ENCODE measurements at places on chromosomes 13 and 19.

- DNase-seq: no peak
Observed at GRCh38 chr19:58473775-58474174, 2.4 kb upstream of the ZNF446 start.

DNA sequence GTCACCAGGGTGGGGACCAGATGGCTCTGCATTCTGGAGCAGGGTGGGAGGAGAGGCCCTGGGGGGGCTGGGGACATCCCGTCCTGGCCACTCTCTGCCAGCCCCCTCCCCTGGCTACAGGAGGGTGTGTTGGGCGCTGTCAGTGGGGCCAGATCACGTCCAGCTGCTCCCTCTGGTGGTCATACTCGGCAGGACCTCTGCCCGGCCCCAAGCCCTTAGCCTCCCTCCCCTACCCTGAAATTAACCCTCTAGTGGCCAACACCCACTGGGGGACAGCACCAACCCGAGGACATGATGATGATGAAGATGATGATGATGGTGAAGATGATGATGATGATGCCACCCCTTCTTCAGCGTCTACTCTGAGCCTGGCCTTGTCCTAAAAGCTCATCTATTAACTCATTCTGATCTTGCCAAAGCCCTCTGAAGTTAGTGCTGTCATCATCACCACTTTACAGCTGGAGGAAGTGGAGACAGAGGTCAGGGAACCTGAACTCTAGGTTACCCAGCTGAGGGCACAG, 590 bp upstream of the LGI4 start:
- DNase-seq: peak; percentile 62

DNA sequence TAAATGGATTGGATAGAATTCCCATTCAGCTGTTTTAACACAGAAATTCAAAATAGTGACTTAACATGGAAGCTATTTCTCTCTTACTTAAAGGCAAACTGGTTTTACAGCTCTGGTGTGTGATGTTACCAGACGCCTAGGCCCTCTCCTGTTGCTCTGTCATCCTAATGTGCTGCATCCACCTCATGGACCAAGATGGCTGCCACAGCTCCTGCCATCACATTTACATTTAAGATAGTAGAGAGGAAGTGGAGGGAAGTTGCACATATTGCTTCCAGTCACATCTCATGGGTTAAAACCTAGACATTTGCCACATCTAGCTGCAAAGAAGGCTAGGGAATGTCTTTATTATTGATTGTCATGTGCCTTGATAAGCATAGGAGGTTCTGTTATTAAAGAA, 157.5 kb downstream of the OXGR1 start:
- no peak for DNase-seq

- DNase-seq: peak; percentile 16
Observed at GRCh38 chr13:96229356-96229755, 139.4 kb downstream of the HS6ST3 start.

DNA sequence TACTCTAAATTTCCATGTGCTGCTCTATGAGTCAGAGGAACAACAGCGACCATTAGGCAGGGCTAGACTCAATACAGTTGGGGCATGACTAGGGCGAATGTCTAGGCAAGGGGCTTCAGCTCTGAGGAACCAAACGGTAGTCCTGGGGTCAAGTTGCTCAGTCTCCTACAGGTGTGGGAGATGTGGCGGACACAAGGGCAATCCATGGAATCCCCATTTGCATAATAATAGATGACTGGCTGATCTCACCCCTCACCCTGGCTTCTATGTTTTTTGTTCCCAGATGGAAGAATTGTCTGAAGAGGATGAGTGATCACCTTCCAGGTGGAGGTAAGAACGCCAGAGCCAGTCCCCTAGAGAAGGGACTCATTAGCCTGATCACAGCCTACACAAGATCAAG, 1048.2 kb upstream of the MIR17HG start:
- DNase-seq: no peak

DNA sequence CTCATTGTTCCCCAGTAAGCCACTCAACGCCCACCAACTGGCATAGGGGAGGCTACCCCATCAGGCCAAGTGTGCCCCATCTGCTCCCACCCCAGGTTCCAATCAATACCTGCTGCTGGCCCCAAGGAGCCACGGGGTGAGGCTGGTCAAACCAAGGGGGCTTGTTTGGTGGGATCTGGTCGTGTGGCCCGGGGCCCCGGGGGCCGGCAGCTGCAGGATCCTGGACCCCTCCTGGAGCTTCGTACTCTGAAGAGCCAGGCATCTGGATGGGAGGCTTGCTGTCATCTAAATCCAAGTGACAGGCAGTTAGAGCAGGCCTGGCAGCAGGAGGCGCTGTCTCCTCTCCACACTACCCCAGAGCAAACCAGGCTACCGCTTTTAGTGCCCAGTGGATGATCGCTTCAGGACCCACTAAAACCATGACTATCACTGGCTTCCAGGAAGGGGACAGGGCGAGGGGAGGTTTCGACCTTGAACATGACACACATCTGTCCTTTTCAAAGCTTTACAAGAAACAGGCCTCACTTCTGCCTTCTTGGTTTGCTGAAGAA, 14.2 kb downstream of the CHERP start:
- no peak for DNase-seq

DNA sequence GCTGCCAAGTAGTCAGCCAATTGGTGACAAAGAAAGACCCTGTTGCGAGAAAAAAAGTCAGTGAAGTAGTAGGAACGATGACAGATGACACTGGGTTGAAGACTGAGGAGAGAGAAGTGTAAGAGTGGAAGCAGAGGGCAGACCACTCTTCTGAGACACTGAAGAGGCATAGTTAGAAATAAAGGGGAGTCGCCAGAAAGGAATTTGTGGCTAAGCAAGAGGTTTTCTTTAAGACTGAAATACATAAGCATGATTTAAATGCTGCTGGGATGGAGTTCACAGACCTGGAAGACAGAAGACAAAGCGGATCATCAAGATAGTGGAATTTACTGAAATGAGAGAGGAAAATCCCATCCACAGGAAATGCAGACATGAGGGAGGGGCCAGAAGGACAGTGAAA, 56.2 kb upstream of the USPL1 start:
- no peak for DNase-seq

- DNase-seq: no peak
Observed at GRCh38 chr13:99469041-99469440, 32.2 kb upstream of the TM9SF2 start.

- peak; percentile 33 for DNase-seq
Observed at GRCh38 chr19:18649371-18650020, 12.7 kb downstream of the KLHL26 start.

GRCh38 chr19:1574354-1575136, 6.4 kb upstream of the MEX3D start:
- no peak for DNase-seq

DNA sequence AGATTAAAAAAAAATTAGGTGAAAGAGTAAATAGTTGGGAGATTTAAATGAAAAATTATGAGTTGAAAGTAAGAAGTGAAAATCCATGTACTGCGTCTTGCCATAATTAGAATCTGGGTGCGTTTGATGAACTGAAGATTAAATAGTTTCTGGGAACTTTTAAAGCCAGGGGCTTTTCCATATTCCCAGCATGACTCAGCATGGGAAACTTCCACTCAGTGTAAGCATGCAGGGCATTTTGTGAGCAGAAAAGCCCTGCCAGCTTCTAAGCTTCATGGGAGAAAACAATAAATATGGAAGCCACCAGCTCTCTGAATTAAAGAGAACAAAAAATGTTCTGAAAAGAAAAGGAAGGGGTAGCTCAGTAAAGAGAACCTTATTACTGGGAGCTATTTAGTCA, 62.0 kb upstream of the EDNRB start:
- no peak for DNase-seq

DNA sequence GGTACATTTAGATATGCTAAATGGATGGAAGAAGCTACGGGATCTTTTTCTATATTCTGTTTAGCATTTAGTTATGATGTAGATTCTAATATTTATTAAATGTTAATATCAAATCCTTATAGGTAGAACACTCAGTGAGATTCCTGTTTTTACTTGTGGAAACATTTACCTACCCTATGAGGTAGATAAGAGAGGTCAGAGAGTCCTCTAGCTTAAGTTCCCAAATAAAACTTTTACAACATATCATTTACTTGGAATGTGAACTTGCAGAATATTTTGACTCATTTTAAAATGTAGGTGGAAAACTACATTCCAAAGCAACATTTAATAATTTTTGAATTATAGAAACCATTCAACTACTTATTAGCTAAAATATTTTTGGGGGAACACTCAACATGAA, 63.7 kb downstream of the UBL3 start:
- DNase-seq: no peak

Measured in SW480 (cell line).